ENCODE measurements at places on chromosomes 3 and 15. TPM values are rescaled to one million over a fixed set of nuclear protein-coding genes. Genes with fewer than 3 reads are reported as not detected.

DNA sequence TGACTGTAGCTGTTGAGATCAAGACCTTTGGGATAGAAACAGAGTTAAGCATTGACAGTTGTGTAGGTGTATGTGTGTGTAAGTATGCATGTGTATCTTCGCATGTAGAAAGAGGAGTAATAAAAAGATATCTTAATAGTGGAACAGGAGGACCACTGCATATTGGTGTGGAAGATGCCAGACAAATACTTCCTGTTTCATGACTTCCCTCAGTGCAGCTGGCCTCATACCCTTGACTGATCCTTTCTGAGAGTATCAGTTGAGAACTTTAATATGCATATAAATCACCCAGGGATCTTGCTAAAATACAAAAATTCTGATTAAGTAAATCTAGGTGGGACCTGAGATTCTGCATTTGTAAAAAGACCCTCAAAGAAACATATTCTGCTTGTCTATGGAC is 8.5 kb upstream of the ZBED2 start:
- no peak for DNase-seq

DNA sequence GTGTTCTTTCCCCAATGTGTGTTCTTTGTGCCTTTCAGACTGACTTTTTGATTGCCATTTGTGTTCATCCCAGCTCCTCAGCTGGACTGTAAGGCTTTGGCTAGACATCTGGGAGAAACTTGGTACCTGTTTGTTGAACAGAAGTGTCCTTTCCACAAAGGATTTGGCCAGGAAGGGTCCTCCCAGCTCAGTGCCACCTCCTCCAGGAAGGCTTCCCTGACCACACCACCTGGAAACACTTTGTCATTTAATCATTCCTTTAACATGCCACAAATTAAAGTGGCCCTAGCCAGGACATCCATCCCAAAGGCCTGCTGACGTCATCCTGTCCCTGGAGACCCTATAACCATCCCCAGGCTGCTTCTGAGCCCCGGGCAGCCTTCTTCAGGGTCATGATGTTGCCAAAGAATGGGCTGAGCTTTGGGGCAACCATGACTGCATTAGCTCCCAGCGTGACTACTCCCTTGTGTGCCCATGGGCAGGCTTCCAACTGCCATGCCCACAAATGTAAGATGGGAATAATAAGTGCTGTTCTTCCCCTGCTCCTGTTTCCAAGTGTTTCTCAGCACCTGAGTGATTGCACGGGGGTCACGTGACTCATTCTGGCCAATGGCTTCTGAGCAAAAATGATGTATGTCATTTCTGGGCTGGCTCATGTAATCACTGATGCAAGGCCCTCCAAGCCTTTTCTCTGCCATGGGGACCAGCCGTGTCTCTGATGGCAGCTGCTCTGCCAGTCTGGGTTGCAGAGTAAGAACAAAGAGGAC is 112.5 kb upstream of the SMAD3 start:
- DNase-seq: no peak

TLR9 gene
- total RNA-seq: under 0.01 TPM

DNA sequence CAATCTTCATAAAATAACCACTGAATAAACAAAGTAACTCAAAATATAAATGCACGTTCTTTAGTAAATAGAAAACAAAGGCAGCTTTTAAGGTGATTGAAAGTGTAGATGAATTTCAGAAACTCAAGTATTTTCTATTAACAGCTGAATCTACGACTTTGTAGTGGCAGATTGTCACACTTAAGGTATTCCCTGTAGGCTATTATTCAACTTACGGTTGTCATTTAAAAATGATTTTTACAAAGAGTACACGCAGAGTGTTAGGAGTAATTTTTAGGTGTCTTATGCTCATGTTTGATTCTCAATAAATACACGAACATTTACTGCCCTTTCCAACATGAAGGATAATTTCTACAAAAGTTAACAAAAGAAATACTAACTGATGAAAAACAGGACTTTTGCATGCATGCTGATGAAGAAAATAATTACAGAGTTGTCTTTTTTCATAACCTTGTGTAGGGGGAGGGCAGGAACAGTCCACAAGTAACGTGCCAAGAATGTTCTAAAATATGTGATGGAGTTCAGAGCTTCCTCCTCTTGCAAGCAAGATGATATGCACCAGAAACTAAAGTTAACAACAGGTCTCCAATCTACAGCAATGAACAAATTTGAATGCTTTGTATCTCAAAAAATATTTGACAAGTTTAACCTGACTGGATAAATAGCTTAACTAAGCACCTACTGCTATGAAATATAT is 16.7 kb downstream of the DCBLD2 start:
- DNase-seq: no peak

GOLGA8K gene
- total RNA-seq: 1.9 TPM

DNA sequence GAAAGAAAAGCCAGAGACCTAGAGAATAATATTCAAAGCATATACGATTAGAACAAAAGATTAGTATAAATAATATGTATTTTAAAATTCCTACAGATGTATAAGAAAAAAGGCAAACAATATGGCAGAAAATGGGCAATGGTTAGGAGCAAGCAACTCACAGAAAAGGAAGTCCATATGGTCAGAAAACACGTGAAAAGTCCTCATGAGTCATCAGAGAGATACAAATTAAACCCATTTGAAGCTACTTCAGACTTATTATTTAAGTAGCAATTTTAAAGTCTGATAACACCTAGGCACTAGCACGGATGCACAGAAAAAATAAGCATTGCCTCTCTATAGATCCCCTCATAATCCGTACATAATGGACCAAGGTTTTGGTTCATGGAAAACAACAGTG is 25.6 kb downstream of the SLC7A14 start:
- DNase-seq: no peak

SH3GL3 gene
- total RNA-seq: 0.27 TPM

MINAR1 gene
- 0.27 TPM for total RNA-seq

DNA sequence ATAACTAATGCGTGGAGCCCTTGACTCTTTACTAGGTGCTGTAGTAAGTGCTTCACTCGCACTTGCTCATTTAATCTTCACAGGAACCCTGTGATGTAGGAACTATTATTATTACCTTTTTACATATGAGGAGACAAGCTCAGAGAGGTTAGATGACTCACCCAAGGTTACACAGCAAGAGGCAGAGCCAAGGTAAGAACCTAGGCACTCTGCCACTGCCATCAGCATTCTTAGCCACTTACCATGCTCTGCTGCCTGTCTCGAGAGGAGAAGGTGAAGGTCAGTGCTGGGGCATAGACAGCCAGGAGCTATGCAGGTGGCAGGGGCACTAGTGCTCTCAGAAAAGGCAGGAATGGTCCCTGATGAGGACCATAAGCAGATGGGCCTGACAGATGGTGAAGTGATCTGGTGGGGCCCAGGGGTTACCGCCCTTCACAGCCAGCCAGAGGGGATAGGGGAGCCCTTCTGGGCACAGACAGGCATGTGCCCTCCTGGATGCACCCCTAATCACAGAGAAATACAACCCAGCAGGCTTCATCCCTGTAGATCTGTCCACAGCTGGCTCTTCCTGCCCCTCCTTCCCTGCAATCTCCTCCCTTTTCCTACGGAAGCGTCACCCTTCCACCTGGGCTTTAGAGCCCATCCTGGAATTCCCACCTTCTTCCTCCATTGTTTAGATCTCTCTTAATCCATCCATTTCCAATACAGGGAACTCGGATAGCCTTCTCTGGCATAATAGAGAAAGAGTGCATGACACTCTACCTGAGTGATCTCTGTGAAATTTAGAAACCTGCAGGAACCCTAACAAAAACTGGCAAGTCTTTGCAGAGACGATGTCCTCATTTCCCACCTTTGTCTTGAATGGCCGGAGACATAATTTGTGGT is 26.9 kb downstream of the ABTB1 start:
- no peak for DNase-seq

ITIH1 gene
- under 0.01 TPM for total RNA-seq

ATP2C1 gene
- total RNA-seq: 68.9 TPM

PLAAT1 gene
- under 0.01 TPM for total RNA-seq

GRCh38 chr3:195761567-195762248 is 40.9 kb downstream of the MUC20 start:
- DNase-seq: no peak

TNFSF10 gene
- total RNA-seq: 34.5 TPM

GRCh38 chr3:16350597-16351318 is 85.7 kb downstream of the OXNAD1 start:
- DNase-seq: no peak

AMT gene
- total RNA-seq: 20.5 TPM

FANCD2OS gene
- total RNA-seq: not detected

GRCh38 chr3:6805236-6805635 is 55.7 kb upstream of the GRM7 start:
- DNase-seq: no peak

GRCh38 chr3:105402287-105402801 is 35.6 kb downstream of the ALCAM start:
- DNase-seq: no peak

DNA sequence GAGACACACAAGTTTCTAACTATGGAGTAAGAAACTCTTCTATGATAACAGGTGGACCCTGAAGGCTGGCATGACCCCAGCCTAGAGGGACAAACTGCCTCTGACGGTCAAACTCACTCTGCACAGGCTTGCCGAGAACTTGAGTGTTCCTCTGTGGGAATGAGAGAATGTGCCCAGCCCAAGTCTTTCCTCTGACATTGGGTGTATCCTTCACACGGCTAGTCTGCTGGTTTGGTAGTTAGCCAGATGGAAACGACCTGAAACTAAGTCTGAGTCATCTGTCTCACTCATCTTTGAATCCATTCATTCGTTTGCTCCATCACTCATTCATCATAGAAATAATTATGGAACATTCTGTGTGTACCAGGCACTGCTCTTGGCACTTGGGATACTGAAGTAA is 198.4 kb downstream of the ATP10A start:
- DNase-seq: no peak

GRCh38 chr3:98807011-98807410 is 43.9 kb downstream of the ST3GAL6 start:
- no peak for DNase-seq

EPHB3 gene
- 0.54 TPM for total RNA-seq

ILDR1 gene
- total RNA-seq: 0.54 TPM

MAP2K1 gene
- 12.9 TPM for total RNA-seq

ACY1 gene
- total RNA-seq: 38.0 TPM

DNA sequence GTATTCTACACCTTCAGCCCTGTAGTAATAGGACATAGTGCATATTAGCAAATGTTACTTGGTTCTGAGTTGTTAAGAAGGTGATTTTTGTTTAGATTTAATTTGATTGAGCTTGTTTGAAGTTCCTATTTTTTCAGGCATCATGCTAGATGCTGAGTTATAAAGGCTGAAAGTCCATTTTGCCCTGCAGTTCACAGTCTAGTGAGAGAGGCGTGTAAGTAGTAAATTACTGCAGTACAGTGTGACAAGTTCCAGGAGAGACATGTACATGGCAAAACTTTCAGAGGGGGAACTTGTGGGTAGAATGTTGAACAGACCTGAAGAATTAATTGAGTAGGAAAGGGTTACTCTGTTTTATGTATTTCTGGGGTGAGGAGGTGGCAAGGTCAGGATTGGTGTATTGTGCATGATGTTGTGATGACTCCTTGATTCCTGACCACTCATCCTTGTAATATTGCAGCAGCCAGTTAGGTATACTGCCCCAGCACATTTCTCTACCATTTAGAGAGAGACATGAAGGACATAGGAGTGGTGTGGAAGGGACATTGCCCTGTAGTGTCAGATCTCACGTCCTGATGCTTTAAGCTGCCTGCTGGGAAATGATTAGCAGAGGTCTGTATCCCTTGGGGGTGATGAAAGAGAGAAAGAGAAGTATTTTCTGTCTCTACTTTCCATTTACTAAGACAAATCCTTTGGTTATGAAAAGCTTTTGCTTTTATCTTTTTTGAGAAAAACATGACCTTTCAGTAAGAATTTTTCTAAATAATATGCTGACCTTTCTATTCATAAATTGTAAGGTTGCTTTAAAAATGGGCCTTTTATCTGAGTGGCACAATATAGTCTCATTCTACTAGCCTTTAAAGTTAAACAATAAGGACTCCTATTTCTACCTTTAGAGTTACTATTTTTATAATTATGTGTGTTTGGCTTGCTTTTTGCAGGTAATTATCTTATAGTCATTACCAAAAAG is 16.9 kb downstream of the SACM1L start:
- no peak for DNase-seq

GRCh38 chr3:197186887-197187588 is 111.4 kb downstream of the DLG1 start:
- DNase-seq: peak; percentile 4

ZNF501 gene
- total RNA-seq: 3.5 TPM

DNA sequence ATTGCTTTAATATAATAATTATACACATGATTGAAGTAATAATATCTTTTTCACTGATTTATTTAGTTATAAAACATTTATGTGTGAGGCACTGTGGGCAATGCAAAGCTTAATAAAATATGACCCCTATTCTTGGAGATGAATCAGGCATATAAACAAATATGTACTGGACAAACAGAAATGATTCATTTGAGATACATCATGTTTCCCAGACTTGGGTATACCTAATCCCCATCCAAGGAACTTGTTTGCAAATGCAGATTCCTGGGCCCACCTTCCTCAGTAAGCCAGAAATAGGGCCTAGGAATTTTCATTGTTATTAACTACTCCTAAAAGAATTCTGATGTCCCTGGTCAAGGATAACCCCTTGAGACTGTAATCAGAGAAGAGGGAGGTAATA is 184.2 kb downstream of the CHL1 start:
- DNase-seq: no peak

DNA sequence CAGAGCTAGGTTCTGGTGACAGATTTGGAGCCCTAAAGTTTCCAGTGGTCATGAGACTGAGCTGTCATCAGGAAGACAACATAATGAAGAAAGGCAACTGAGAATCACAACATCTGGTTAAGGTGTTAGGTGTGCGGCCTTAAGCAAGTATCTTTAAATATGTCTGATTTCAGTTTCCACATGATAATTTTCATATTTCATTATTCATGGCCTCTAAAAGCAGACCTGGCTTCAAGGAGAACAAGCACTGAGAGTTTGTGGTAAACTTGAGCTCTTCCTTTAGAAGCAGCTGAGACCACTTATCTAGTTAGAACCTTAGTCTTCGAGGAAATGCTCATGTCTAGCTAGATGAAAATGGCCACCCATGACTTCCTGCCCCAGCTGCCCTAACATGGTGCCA is 25.7 kb upstream of the MYLK start:
- DNase-seq: no peak

DNA sequence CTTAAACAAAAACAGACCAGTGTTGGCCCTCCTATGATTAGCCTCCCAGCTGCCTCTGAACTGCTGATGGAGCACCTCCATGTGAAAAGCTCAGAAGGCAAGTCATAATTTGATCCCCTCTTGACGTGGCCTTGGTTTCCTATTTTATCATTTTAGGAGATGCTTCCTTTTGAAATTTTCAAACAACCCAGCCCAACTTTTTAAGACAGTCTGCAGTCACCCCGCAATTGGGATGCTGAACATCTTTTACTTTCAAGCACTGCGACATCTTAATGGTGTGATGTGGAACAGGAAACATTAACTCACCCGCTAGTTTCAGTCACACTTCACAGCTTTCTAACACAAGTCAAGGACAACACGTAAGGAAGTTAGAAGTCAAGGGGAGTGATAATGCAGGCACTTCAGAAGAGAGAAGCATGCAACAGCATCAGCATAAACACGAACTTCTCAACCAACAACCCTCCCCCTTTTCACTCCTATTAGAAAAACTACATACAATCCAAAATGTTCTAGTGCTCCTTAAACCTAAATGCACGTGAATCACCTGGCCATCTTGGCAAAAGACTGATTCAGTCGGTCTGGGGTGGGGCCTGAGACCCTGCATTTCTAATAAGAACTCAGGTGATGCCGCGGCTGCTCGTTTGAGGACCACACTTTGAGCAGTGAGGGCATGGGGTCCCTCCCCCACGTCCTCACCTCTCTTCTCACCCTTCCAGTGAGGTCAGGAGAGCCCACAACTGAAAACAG is 161.5 kb downstream of the FOXP1 start:
- DNase-seq: no peak

- no peak for DNase-seq
Observed at GRCh38 chr3:72887343-72887704, 522 bp upstream of the GXYLT2 start.
